ENCODE measurements at places on chromosomes 2 and 18.

- DNase-seq, result no peak
These were observed 211.6 kb downstream of the MGAT5 start for GRCh38 chr2:134465228-134466105.

GRCh38 chr2:147384659-147385058 lies 460.2 kb upstream of the ACVR2A start:
- DNase-seq, result no peak

DNA sequence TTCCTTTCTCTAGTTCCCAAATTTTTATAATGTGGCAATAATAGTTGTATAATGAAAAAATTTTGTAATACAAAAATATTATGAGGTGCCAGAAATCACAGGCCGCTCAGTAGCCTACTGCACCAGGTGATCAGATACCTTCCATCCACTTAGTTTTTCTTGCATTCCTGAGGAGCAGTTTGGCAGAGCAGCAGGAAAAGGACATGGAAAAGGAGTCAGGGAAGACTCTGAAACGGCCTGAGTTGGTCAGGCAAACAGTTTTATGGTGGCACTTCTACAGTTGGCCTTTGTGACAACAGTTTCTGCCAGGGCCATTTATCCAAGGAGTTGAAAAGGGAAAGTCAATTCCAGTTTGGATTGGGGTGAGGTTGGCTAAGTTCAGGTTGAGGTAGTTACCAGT lies 165.4 kb upstream of the ALPP start:
- DNase-seq, result no peak

DNA sequence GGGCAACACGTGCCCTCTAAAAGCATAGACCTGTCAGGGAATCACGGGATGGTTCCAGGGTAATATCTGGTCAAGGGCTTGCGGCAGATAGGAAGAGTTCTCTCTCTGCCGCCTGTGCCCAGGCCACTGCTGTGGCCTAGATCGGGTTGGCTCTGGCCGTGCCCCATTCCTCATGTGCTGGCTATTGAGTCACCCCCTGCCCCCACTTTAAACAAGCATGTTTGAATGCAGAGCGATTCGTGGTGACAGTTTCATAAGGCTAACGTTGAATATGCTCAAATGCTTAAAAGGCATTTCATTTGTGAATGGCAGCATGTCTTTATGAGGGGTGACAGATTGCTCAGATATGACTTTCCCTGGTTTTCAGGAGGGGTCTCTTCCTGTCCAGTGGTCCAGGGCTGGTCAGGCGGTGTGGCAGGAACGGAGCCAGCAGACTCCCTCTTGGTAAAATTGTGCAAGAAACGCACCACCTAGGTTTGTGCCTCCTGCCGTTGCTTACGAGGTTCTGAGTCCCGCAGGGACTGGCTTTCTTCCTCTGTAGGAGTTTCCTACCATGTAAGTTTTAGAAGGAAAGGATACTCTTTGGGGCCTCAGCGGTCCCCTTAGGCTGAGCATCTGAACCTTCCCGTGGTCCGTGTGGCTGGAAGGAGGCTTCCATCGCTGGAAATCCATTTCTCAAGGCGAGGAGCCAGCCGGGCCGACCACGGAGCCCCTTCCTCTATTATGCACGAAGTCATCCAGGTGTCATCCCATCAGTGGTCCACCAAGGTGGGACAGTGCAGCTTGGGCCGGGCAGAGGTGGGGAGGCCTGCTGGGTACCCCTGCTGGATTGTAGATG lies 50.2 kb downstream of the AGAP1 start:
- DNase-seq, result no peak

DNA sequence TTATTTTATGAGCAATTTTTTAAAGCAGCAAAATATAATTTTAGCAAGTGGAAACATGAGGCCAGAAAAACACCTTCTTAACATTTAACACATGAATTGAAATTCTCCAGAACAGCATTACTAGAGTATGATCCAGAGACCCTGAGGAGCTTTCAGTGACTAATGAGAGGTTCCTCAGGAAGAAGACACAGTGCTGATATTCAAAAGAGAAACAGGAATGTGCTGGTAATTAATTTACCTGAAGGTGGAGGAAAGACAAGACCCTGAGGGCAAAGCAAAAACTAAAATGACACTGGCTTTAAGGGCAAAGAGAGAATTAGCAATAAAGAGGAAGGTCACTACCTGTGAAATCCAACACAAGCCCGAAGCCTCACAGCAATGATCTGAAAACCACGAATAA lies 97.0 kb downstream of the CDH2 start:
- no peak for DNase-seq

- no peak for DNase-seq
These were observed 45.8 kb upstream of the WIPF1 start for GRCh38 chr2:174643356-174643755.

GRCh38 chr2:120438301-120439066 lies 92.5 kb downstream of the INHBB start:
- no peak for DNase-seq

DNA sequence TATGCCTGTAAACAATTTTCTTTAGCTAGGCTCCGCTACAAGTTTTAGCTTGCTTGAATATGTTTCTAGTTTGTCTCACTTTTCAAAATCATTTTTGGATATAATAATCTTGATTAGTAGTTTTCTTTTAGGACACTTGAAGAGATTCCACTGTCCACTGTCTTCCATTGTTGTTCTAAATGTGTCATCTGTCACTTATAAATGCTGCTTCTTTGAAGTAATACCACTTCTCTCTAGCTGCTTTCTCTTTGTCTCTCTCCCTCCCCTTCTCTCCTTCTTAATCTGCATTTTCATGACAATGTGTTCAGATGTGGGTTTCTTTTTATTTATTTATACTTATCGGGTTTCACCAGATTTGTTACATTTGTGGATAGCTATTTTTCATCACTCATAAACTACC lies 73.7 kb upstream of the DPP10 start:
- DNase-seq, result peak; percentile 1

- no peak for DNase-seq
These were observed 110.7 kb upstream of the APCDD1 start for GRCh38 chr18:10343778-10344177.

DNA sequence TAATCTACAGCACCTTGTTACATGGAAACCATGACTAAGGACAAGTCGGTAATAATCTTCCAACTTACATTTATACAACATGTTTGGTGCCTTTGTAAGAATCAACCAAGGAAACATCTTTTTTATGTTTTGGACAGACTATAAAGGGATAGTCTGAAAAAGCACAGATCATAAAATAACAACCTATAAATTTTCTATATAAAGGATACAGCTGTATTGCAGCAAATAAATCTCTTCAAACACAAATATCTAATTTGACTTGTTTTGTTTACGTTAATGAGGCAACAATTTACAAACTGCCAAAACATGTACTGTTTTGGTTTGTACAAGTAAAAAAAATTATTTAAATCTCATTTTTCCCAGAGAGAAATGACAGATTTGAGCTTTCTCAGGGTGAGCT lies 92.5 kb downstream of the SRBD1 start:
- DNase-seq, result no peak

DNA sequence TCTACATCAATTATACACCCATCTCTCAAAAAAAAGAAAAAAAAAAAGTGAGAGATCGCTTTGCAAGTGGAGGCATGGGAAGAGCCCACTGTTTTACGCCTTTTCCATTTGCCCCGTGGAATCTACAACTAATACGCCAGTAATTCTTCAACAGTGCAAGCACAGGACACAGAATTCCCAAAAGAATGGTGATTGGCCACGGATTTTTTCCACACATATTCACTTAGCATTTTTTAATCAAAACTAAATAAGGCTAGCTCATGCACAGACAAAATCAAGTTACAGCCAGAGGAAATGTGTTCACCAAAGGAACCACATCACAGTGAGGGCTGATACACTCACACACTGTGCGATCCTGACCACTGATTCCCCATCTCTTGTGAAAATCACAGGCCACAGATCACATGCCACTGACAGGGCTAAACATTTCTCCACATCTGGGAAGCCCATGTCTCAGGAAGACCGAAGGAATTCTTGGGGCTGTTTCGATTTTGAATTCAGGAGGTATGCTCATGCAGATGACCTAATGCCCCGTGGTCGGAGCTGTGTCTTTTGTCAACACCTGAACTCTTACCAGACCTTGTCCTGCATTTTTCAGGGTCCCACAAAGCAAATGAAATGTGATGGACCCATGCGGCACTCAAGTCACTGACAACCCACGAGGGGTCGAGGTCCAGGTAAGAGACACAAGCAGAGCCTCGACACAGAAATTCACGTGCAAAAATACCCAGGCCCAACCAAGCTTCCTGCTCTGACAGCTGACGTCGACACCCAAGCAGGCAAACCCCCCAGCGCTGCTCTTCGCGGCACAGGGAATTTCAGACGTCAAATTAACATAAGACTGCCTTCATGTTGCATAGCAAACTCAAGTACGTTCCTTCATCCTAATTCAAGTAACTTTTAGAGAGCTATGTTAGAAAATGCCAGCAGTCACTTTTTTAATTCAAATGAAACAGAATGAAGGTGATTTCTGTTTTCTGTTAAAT lies 69.6 kb downstream of the ZNF516 start:
- DNase-seq, result peak; percentile 76

GRCh38 chr2:177489719-177490301 lies 97.2 kb downstream of the AGPS start:
- DNase-seq, result peak; percentile 49

DNA sequence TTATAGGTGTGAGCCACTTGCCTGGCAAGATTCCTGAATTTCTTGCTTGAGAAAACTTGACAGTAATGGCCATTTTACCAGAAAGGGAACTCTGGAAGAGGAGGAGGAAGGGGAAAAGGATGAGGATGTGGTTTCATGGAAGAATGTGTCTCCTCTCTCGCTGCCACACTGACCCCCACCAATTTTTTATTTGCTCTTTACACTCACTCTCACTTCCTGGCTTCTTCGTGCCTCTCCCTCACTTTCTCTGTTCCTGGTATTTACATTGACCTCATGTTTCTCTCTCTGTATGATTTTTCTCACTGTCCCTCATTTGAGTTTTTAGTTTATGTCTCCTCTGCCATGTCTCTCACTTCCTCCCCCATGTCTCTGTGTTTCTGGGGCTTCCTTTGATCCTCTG lies 134.5 kb upstream of the CAB39 start:
- DNase-seq, result no peak

- no peak for DNase-seq
These were observed 451.4 kb downstream of the PID1 start for GRCh38 chr2:228819701-228820100.

DNA sequence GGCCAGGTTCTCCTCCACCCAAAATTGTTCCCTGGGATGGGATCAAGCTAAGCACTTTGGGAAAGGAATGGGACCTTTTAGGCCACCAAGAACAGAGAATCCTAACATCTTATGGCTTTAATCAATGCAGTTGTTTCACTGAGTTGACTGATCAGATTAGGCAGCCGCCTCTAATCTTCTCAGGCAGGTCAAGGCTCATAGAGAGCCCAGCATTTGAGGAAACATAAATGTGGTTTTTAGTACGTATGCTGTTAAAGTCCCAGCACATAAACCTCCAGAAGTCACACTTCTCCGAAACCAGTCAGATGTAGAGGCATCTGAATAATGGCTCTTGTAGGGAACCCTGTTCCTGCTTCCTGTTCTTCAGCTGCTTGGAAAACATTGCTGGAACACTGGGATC lies 99.5 kb upstream of the RMDN2 start:
- no peak for DNase-seq

- DNase-seq, result peak; percentile 61
These were observed 8.8 kb downstream of the PLCL1 start for GRCh38 chr2:197813093-197813787.

DNA sequence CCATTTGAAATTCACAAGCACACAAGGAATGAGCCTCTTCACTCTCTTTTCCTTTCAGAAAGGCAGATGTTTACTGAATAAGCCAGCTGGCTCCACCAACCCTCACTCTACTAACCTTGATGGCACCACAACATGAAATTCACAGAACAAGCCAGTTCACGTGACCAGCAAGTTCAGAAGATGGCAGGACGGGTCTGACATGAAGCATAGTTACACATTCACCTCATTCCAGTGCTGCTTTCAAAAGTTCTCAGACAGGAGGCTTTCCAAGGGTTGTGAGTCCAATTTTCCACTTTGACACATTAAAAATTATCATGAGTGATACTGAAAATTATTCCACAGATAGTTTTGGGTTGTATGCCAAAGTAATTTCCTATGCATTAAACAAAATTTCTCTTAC lies 74.2 kb upstream of the MBOAT2 start:
- DNase-seq, result no peak

DNA sequence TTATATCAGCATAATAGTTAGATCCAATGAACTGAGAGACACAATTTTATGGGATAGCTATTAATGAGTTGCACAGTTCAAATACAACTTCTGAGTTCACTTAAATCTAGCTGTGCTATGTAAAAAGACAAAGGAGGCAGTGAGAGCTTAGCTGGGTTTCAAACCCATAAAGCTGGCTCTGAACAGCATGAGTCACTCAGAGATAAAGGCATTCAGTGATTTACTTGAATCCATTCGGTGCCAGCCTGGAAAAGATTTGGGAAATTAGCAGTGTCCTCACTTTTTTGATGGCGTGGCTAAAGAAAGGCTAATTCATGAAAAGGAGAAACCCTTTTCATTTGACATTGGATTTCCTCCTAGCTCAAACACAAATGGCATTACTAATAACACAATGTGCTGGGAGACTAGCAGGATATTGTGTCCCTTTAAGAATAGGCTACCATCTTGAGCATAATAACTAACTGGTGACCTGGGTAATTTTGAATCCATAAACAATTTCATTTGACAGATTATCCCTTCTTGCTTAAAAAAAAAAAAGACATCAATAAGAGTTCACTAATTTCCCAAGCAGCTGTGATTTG lies 98.4 kb upstream of the NEUROD1 start:
- peak; percentile 45 for DNase-seq

DNA sequence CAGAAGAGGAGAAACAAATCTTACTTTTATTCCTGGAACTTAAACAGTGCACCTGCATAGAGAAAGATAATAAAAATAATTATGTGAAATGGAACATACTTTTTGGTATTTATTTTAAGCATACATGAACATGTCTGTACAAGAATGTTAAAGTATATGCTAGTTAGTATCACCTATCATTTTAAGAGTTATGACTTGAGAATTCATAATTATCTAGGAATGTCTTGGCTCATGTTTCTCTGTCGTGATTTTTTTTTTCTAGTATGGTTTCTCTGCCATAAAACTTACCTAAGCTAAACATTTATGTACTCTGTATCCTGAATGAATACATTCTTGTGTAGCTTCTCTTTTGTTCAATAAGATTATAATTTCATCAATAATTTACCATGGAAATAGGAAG lies 4.2 kb downstream of the SERPINB7 start:
- DNase-seq, result no peak

DNA sequence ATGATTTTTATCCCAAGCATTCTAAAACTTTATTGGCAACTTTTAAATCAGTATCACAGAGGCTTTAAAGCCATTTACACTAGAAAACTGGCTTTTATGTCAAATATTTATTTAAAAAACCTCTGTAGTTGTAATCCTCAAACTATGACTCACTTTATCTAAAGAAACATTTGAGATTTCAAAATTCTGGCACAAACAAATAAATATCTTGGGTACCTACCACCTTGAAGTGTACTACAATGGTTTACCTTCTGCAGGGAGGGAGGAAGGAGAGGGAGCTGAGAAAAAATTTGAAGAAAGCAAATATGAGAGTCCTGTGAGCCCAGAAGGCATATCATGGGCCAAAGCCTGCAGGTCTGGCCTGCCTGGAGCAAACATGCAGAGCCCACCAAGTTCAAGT lies 155.6 kb downstream of the NCKAP5 start:
- peak; percentile 21 for DNase-seq

GRCh38 chr2:150946831-150947230 lies 314.8 kb downstream of the RBM43 start:
- no peak for DNase-seq

Measured in amniotic epithelial cell (primary cell).